ENCODE measurements at places on chromosomes 4 and X. TPM values are rescaled to one million over a fixed set of nuclear protein-coding genes. Genes with fewer than 3 reads are reported as not detected.

The ZNF157 gene
- total RNA-seq, result 0.27 TPM

The IDH3G gene
- 89.5 TPM for total RNA-seq

The USP27X gene
- 1.6 TPM for total RNA-seq

The FAAH2 gene
- 22.2 TPM for total RNA-seq

The XKRX gene
- 0.14 TPM for total RNA-seq

- H3K36me3 ChIP-seq, result no peaks in the 10 kb centered on the region
- DNase-seq, result no peak
- no peak overlapping the region for H3K27ac ChIP-seq
- no peaks in the 10 kb centered on the region for H3K4me1 ChIP-seq
Measured at GRCh38 chr4:182015014-182015413, 228.2 kb upstream of the TENM3 start.

DNA sequence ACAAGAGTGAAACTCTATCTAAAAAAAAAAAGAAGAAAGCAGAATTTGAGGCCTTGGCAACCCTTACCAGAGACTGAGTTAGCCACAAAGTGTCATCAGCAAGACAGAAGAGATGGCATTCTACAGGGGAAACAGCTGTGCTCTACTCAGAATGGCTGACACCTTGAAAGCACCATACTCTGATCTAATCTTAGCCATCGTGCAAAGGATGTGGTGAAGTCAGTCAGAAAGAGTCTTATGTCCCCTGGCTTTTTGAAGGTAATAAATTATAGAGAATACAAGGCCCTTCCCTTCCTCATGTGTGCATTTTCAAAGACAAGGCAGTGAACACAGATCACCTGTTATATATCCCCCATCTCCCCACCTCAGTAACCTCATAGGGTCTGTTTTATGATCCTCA, 13.2 kb downstream of the CLNK start:
- no peak overlapping the region for H3K27ac ChIP-seq
- H3K4me3 ChIP-seq, result no peak overlapping the region
- no peaks in the 10 kb centered on the region for H3K36me3 ChIP-seq
- no peaks in the 10 kb centered on the region for H3K27me3 ChIP-seq
- DNase-seq, result no peak

DNA sequence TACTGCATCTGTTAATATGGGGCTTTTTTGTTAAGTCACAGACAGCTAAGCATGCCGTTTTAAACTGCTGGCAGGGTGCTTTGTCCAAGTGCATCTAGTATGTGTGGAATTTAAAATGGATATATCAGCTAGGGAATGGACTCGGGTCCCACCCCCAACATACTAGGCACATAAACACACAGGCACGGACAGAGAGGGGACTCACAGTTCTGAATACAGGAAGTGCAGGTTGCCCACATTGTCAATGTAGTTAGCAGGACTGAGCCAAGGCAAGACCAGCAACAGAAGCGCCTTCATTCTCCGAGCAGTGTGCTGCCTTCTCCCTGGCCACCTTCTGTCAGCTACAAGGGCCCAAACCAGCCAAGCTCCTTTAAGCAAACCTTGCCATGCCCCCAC, 33.6 kb downstream of the LNX1 start:
- H3K27me3 ChIP-seq, result no peaks in the 10 kb centered on the region
- H3K4me1 ChIP-seq, result no peaks in the 10 kb centered on the region
- H3K27ac ChIP-seq, result no peak overlapping the region

DNA sequence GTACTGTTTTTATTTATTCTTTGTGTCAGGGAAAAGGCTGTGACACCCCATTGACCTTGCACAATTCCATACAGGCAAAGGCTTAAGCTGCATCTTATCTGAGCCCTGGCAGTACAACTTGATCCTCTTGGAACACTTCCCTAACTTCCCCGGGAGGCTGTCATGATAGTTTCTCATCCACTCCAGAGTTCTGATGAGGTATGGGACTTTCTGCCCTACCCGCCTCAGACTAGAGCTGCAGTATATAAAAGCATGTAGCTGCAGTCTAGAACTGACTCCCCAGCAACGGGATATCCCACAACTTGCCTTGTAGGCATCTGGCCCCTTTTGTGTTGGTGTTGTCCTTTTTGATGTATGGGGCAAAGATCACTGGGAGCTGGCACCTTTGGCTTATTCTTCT, 72.7 kb downstream of the FNIP2 start:
- no peak overlapping the region for H3K27ac ChIP-seq
- H3K4me3 ChIP-seq, result no peak overlapping the region
- H3K36me3 ChIP-seq, result peaks cover 3% of the 10 kb centered on the region
- no peaks in the 10 kb centered on the region for H3K27me3 ChIP-seq
- no peaks in the 10 kb centered on the region for H3K4me1 ChIP-seq

DNA sequence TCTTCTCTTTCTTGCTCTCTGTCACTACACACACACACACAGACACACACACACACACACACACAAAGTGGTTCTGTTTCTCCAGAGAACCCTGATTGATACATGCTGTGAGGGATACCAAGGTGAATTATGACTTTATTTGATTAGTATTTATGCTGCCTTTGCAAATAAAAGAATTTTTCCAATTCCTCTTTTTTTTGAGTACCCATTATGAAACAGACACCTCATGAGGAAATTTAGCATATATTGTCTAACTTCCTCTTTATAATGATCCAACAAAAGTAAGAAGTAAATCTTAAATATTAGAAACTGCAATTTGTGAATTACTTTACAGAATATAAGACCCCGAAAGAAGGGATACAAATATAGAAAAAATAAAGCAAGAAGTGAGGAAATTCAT, 14.3 kb upstream of the RAB28 start:
- H3K36me3 ChIP-seq, result no peaks in the 10 kb centered on the region
- DNase-seq, result no peak
- H3K4me3 ChIP-seq, result no peak overlapping the region

DNA sequence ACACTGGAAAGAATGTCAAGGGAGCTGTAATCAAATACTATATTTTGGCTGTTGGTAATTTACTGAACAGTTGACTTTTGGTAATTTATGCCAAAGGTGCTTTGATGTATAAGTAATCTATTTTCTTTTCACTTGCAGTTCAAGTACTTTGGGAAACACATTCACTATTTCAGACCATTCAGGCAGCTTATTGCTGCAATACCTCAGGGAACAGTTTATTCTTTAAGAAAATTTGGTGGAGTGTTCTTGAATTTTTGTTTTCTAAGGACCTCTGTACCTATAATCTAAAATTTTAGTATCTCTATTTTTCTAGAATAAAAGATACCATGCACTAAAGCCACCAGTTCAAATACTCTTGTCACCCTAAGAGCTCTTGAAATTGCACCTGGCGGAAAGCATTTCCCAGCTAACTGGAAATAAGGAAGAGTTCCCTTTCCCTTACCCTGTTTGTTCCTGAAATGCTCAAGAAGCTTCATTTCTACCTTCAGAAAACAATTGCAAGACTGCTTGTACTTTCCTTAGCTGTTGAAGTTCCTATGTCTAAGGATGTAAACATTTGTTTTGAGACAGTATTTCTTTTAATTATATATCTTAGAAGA, 633.5 kb upstream of the FAT1 start:
- DNase-seq, result no peak
- no peaks in the 10 kb centered on the region for H3K27me3 ChIP-seq
- H3K27ac ChIP-seq, result no peak overlapping the region
- H3K36me3 ChIP-seq, result no peaks in the 10 kb centered on the region
- no peaks in the 10 kb centered on the region for H3K4me1 ChIP-seq
- H3K4me3 ChIP-seq, result no peak overlapping the region

DNA sequence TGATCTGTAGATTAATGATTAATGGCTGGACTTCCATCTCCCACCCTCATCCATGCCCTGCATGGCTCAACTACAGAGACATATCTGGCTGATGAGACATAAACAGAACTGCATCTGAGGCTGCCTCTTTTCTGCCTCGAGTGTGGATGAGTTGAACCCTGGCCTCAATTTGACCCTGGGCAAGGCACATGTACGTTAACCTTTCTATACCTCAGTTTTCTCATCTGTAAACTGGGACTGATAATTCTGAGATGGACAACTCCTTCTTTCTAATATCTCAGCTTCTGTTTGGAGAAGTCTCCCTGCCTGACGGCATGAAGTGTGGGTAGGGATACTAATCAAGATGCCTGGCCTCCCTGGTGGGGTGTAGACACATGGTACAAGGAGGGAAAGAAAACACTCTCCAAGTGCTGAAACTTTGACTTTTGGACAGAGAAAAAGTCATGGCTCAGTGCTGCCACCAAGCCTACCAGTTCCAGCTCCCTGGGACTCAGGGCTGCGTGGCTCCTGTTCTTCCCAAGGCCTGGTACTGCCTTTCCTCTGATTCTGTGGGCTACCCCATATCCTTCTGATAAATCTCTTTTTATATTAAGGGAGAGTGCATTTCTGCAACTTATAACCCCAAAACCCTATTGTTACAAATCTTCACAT, 64.4 kb downstream of the HAUS3 start:
- no peak overlapping the region for H3K27ac ChIP-seq
- DNase-seq, result no peak
- H3K36me3 ChIP-seq, result no peaks in the 10 kb centered on the region
- no peaks in the 10 kb centered on the region for H3K27me3 ChIP-seq
- H3K4me1 ChIP-seq, result no peaks in the 10 kb centered on the region

DNA sequence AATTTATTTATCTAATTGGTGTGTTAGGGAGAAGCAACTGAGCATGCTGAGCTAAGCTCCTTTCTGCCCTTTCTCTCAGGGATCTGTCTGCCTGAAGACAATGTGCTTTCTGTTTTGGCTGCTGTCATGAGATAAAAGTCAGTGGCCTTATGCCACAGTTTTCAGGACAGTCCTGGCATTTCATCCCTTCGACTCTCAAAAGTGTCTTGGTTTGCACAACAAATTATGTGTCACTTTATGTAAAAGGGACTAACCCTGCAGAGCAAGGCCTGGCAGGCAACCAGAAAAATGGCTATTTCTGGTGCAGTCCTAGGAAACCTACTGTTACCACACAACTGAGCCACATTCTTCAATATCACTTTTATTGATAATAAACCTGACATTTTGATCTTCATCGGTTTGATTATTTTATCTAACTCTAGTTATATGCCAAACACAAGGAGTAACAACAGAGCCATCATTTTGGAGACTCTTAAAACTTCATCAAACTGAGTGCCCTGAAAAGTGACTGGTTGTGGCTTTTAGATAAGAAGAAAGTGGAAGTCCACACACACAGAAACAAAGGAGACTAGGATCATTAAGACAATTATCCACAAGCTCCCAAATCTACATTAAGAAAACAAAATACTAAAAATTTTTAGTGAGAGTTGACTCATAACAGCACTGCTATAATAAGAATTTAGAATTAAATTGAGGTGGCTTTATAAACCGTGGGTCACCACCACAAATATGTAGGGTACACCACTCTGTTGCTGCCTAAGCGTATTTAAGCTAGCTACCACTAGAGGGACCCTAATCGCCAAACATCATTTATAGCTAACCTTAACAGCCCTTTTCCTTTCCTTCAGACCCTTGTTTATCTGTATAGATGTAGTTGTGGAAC, 95.9 kb upstream of the PTPN13 start:
- no peak overlapping the region for H3K4me3 ChIP-seq
- no peaks in the 10 kb centered on the region for H3K4me1 ChIP-seq
- H3K36me3 ChIP-seq, result no peaks in the 10 kb centered on the region
- H3K27me3 ChIP-seq, result no peaks in the 10 kb centered on the region

DNA sequence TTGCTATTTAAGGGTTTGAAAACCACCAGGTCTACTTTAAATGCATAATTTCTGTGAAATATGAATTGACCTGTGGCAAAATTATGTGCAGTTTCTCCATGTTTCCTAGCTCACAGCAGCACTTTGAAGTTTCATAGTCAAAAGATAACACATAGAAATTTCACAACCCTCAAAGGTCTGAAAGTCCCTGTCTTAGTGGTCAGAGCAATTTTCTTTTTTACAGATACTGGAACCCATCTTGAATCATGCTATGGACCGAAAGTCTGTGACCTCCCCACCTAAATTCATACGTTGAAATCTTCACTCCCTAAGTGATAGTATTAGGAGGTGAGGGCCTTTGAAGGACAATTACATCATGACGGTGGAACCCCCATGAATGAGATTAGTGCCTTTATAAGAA, 240.4 kb upstream of the BMP3 start:
- no peaks in the 10 kb centered on the region for H3K4me1 ChIP-seq
- H3K4me3 ChIP-seq, result no peak overlapping the region
- no peak for DNase-seq
- H3K36me3 ChIP-seq, result no peaks in the 10 kb centered on the region
- H3K27ac ChIP-seq, result no peak overlapping the region

DNA sequence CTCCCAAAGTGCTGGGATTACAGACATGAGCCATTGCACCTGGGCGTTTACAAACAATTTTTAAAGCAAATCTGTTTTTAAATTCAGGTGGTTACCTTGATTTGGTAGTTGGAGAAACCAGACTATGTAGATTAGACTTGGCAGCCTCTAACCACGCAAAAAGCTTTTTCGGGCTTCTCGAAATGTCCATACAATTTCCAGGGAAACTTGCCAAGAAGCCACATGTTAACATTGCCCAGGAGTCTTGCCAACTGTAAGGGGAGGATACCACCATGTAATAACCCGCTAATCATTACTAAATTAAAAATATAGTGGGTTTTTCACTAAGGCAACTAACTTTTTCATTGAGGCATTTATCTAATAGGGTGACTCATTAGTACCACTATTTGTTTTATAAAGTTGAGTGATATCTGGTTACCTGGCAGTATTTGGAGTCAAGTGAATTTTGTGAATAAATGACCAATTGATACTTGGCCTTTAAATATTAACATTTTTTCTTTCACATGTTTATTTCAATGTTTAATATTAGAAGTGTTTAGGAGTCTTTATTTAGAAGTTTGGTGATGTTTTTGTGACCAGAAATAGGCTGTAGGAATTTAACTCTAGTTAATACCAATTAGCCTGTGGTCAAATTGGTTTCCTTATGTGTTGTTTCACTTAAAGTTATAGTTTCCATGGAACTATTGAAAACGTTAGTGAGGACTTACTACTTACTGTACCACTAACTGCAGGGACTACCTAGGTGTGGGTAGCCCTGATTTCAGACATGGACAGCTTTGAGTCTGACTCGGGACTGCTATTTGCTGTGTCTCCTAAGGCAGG, 61.3 kb downstream of the CLDN34 start:
- DNase-seq, result peak; percentile 7
- H3K4me3 ChIP-seq, result no peak overlapping the region
- no peaks in the 10 kb centered on the region for H3K4me1 ChIP-seq
- no peaks in the 10 kb centered on the region for H3K27me3 ChIP-seq

GRCh38 chrX:151725338-151725614, 9.3 kb upstream of the CNGA2 start:
- no peaks in the 10 kb centered on the region for H3K36me3 ChIP-seq
- no peak overlapping the region for H3K4me3 ChIP-seq
- DNase-seq, result no peak
- H3K27me3 ChIP-seq, result no peaks in the 10 kb centered on the region
- no peaks in the 10 kb centered on the region for H3K4me1 ChIP-seq
- H3K27ac ChIP-seq, result no peak overlapping the region

DNA sequence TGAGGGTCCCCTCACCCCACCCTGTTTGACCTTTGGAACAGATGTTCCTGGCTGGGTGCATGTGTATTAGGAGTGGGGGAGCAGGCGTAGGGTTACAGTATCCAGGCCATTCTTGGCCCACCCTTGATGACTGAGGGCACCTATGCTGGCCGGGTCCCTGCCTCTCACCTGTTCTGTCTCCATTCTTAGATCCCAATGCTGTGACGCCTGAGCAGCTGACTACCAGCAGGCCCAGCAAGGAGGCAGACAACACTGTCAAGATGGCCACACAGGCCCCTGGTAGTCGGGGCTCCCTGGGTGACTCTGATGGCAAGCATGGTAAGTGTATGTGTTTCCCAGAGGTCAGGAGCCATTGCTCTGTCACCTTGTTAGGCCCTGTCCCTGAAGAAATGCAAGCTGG, 10.9 kb downstream of the EFNB1 start:
- no peaks in the 10 kb centered on the region for H3K36me3 ChIP-seq
- no peaks in the 10 kb centered on the region for H3K27me3 ChIP-seq
- H3K4me3 ChIP-seq, result no peak overlapping the region
- H3K27ac ChIP-seq, result no peak overlapping the region

Data from sigmoid colon (tissue), 7 donors.